ENCODE measurements at places on chromosomes 5 and 9.

GRCh38 chr5:66239034-66239433, 94.9 kb downstream of the SREK1 start:
- no peak for DNase-seq

- no peak for DNase-seq
Observed at GRCh38 chr9:114314256-114314867, 8.5 kb upstream of the ORM1 start.

DNA sequence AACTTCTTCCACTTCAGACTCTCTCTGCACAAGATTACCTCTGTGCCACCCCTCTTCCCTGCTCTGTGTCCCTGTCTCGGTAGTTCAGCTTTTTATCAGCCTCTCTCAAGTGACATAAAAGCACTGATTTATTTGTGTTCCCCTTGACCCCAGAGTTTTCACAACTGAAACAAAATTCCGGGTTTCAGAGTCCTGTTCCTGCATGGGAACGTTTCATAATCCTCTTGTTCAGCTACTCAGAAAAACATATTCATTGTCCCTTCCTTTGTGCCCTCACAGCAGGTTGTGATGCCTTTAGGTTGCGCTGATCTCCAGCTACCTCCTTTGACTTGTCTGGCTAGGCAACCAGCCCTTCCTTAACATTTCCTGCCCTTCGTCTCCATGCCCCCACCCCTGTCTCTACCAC, 13.7 kb upstream of the ITGA1 start:
- no peak for DNase-seq

DNA sequence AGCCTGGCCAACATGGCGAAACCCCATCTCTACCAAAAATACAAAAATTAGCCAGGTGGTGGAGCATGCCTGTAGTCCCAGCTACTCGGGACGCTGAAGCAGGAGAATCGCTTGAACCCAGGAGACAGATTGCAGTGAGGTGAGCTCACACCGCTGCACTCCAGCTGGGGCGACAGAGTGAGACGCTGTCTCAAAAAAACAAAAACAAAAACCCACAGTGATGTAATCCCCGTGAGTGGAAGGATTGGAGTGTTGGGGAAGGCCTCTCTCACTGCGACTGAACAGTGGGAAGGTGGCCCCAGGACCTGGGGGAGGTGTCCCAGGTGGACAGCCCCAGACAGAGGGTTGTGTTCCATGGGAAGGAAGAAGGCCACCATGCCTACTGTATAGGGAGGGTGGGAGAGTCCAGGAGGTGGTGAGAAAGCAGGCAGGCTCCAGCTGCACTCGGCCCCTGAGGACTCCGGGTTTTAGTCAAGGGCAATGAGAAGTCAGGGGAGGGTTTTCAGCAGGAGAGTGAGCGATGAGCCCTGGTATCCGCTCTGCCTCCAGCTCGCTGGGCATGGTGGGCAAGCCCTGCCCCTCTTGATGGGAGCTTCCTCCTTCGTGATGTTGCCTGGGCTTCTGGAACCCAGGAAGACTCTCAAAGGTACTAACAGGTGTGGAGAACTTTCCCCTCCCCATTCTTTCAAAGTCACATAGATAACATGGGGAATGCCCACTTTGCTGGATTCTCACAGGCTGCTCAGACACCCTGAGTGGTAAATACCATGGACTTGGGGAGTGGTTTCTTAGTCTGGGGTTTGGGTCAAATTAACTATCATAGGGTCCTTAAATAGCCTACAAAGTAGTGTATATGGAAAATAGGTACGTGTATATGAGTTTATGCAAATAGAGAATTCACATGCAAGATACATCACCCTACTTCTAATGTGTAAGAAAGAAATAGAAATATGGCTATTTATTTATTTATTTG, 74.7 kb downstream of the PPARGC1B start:
- no peak for DNase-seq

DNA sequence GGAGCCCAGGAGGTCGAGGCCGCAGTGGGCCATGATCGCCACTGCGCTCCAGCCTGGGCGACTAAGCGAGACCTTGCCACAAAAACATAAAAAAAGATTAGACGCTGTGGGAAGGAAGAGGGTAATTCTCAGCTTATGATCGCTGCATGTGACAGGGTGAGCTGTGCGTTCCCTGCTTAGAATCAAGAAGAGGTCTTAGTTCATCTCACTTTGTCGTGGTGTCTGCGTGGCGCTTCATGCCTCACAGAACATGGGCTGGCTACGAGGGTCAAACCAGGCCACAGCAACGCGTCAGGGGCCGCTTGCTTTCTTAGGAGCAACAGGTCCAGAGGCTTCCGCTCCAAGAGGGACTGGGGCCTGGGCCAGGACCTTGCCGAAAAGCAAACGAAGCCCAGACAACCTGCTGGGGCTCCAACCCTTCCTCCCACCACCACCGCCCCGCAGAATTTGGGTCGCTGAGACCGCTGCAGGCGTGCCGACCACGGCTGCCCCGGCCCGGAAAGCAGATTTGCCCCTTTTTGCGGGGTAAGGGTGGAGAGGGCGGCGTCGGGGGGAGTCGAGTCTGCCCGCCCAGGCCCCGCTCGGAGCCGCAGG, 10.0 kb upstream of the GRIN1 start:
- DNase-seq, result no peak

- DNase-seq, result no peak
Observed at GRCh38 chr5:6202149-6202967, 176.0 kb downstream of the MED10 start.

- DNase-seq, result no peak
Observed at GRCh38 chr5:72194846-72195245, 87.6 kb downstream of the MAP1B start.

DNA sequence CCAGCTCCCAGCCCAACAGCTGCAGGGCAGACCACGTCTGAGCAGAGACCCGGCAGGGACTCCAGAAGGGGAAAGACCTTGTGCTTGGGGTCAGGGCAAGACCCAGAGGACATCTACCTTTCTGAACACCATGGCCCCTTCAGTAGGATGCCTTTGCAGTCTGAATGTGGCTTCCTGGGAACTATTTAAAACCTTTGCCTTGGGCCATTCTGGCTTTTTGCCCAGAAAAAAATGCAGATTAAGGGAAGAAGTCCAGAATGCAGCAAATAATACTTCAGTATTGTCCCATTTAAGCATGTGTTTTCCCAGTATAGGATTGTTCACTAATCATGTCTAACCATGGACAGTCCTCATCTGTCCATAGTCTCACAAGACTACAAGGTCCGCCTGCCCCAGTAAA, 67.5 kb upstream of the ERCC6L2 start:
- DNase-seq, result no peak

DNA sequence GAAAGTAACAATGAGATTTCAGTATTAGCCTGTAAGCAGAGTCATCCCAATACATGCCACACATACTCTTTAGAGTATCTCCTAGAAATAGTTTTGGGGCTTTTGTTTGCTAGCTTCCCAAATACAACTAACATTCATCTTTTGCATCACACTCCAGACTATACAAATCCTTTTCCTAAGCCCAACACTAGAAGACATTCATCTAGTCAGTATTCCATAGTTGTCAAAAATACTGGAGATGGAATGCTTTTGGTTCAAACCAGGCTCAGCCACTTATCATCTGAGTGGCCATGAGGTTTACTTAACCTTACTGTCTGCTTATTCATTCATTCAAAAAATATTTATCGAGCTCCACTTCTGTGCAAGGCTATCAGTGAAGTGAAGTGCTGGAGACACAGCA, 205.1 kb upstream of the SGCD start:
- DNase-seq, result no peak

GRCh38 chr5:172178301-172178987, 9.6 kb downstream of the STK10 start:
- DNase-seq, result no peak

DNA sequence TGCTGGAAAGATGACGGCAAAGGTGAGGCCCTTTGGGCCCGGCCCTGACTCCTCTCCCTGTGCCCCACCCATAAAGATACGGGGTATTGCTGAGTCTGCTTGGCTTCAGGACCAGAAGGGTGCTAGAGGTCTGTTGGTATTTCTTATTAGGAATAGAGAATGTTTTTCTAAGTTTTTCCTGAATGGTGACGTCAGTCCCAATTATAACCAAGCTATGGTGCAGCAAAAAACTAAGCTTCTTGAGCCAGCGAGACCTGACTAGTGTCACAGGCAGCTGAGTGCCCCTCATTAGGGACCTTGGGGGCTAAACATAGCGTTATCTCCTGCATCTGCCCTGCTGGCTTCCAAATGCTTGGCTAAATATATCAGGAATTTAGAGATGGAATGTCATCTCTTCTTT, 151.0 kb upstream of the TBC1D2 start:
- DNase-seq, result no peak

DNA sequence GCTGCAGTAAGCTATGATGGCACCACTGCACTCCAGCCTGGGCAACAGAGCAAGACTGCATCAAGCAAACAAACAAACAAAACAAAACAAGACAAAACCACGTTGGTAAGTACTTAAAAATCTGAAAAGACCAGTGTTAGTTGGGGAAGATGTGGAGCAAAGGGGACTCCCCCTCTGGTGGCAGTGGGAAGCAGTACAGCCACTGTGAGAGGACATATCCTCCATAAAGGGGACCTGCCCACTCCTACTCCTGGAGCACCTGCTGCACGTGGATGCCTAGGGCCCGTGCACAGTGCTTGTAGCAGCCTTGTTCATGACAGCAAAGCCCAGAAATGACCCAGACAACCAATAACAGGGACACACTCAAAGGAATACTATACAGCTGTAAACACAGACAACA, 17.0 kb upstream of the IPPK start:
- DNase-seq, result no peak

- DNase-seq, result peak; percentile 84
Observed at GRCh38 chr9:79023134-79023580, 548.6 kb upstream of the TLE4 start.

- no peak for DNase-seq
Observed at GRCh38 chr5:57360871-57361270, 121.7 kb downstream of the ACTBL2 start.

GRCh38 chr5:1268666-1269065, 26.2 kb downstream of the TERT start:
- DNase-seq, result no peak

GRCh38 chr5:84614906-84615305, 230.2 kb upstream of the EDIL3 start:
- DNase-seq, result no peak

DNA sequence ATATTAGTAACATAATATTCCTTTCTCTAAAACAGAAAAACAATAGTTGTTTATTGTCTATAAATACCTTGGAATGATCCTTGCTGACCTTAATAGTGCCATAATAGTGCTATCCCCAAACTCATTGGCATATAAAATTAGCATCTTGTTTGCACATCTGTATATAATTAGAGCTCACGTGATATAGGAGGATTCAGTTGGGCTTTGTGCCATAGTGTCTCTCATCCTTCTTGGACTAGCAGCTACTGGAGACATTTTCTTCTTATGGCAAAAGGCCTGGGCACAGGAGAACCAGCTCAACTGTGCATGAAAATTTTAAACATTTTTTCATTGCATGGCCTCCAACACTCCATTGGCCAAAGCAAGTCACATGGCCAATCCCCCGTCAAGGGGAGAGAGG, 342.5 kb downstream of the SPATA31D1 start:
- DNase-seq, result no peak

DNA sequence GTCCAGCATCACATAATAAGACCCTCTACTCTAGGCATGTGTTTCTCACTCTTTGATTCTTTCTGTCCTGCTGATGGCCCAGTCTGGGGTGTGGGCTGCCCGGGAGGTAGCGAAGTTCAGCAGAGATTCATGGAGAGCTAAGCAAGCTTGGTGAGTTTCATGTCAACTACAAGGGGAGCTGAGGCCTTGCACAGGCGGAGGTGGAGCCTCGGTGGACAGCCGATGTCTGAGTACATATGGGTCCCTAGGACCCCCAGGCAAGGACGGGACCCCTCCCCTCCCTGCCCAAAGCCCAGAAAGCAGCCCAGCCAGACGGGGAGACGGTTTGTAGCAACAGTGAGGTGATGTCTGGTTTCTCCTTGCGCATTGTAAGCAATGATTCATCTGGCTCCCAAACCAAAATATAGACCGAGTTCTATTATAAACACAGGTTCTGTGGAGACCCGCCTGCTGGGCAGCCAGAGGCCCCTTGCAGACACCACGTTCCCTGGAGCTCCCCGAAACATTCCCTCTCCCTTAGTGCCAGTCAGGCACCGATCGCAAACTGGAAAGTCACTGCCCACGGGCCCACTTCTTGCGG, 45.5 kb downstream of the COL27A1 start:
- no peak for DNase-seq

GRCh38 chr9:73782166-73782565, 630.5 kb downstream of the ANXA1 start:
- DNase-seq, result peak; percentile 36

GRCh38 chr5:151670953-151671636, 15.6 kb downstream of the SPARC start:
- DNase-seq, result no peak

GRCh38 chr9:133057006-133057405, 4.8 kb upstream of the CEL start:
- no peak for DNase-seq

GRCh38 chr9:75633451-75634057, 256.9 kb upstream of the PCSK5 start:
- DNase-seq, result no peak

DNA sequence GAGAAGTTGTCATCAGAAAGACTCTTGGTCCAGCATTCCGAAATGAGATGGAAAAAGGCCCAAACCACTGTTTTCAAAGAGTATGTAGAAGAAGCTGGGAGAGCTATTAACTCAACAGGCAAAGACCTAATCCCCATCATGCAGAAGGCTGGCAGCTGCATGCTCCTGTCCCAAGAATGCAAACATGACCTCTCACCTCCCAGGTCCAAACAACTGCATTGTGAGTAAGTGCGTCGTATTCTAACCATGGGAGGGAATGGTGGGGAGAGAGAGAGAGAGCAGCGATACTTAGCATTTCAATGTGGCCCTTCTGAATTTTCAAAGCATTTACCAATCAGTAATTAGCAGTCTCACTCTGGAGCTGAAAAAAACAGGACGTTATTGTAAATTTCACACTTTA, 27.6 kb downstream of the TRPC7 start:
- no peak for DNase-seq

- no peak for DNase-seq
Observed at GRCh38 chr9:10130061-10130675, 482.6 kb downstream of the PTPRD start.

- DNase-seq, result no peak
Observed at GRCh38 chr5:176788941-176789872, 21.2 kb upstream of the UNC5A start.

GRCh38 chr5:69090158-69090557, 3.7 kb upstream of the SLC30A5 start:
- DNase-seq, result no peak

GRCh38 chr5:60698336-60698735, 1.6 kb downstream of the DEPDC1B start:
- DNase-seq, result no peak

DNA sequence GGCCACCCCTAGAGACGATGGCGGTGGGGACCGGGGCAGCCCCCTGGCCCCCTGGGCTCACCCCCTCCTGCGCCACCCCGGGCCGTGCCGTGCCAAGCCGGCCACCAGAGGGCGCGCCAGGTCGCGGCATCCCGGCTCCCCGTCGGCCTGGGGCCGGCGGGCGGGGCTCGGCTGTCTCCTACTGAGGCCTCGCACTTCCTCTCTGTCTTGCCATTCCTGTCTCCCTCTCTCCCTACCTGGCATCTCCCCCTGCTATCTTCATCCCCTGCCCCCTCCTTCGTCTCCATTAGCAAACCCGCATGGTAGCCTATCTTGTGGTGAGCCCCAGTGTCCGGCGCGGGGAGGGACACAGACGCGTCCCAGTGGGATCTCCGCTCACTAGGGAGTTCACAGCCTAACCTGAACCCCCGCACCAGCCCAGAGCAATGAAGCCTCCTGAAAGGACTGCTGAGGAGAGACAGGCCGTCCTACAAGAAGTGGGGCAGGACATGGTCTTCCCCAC, 29.8 kb upstream of the FABP6 start:
- no peak for DNase-seq

All from skeletal muscle cell (primary cell).